ENCODE measurements at places on chromosomes 3 and 15.

DNA sequence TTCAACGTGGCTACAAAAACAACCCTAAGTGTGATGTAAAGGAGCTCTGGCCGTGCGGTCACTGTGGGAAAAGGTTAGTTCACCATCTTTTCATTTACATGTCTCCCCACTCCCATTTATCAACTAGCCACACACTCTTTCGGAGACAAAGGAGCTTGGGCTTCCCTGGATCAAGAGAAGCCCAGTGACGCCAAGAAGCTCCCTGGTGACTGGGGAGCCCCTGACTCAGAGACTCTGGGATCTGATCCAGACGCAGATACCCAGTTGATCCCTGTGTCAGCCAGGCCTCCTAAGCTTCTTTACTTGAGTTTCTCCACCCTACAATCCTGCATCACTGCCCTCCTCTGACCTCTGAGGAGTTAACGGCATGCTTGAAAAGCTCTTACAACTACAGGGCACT lies 43.9 kb downstream of the HEG1 start:
- DNase-seq = no peak

DNA sequence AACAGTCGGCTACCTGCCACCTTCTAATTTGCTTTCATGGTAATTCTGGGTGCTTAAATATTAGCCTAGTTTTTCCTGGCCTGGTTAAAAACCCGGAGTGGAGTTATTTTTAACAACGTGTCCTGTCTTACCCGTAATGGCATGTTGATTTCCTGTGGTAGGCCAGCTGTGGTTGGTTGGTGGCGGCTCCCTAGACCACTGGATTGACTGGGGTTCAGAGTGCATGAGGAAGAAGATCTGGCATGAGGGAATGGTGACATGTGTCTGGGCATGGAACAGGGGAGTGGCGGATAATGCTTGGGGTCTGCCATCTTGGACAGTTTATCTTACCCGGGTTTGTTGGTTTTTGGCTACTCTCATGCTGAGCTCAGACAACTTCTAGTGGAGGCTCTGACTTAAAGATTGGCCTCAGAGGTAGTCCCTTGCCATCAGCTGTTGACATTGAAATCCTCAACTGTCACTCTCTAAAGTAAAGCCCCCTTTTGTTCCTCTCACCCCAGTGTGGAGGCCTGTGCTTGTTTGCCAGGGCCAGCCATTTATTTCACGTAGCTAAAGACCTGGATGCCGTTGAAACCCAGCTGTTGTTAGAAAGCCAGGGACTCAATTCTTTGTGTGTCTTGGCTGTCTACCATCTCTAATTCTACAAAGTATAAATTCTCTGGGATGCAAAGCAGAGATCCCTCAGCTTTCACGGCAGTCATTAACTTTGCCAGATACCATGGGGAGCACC lies 81.6 kb downstream of the DNASE1L3 start:
- no peak for DNase-seq

DNA sequence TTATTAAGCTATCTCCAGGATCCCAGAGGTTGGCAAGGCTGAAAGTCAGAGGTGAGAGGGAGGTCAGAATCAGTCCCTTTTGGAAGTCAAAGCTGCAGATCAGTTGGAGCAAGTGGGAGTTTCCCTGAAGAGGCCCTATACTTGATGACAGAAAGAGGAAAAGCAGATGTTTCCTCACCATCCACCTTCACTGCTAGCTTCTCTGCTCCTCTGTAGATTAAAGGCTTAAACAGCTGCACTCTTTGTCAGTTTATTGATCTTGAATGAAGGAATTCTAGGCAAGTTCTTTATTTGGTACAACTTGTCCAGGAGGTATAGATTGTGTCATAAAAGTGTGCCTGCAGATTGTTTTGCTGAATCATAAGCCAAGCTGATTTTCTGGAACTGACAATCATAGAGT lies 408.2 kb upstream of the TGFBR2 start:
- no peak for DNase-seq

- DNase-seq = no peak
Measured at GRCh38 chr3:62529230-62529629, 155.9 kb upstream of the FEZF2 start.

DNA sequence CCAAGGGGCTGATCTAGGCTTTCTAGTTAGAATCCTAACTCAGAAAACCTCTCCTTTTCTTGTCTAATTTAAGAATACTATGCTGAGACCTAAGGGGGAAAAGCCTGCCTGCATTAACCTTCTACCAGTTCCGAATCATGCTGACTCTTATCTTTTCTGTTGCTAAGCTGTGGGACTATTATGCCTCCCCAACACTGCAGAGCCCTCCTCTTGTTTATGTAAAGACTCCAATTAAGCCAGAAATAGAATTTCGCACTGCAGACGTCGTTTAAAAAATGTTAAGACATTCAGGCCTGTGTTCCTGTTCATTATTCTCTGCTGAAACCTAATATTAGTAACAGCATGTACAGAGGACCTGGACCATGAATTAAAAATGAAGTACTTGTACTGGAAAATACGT lies 310.6 kb upstream of the ATP11B start:
- no peak for DNase-seq

- DNase-seq = no peak
Measured at GRCh38 chr15:40471808-40472150, 995 bp downstream of the CHST14 start.

GRCh38 chr15:51244423-51244869 lies 94.0 kb downstream of the CYP19A1 start:
- no peak for DNase-seq

GRCh38 chr3:162764808-162765071 lies 1268.1 kb downstream of the OTOL1 start:
- DNase-seq = no peak

GRCh38 chr3:107837895-107838612 lies 252.8 kb downstream of the CD47 start:
- DNase-seq = no peak

DNA sequence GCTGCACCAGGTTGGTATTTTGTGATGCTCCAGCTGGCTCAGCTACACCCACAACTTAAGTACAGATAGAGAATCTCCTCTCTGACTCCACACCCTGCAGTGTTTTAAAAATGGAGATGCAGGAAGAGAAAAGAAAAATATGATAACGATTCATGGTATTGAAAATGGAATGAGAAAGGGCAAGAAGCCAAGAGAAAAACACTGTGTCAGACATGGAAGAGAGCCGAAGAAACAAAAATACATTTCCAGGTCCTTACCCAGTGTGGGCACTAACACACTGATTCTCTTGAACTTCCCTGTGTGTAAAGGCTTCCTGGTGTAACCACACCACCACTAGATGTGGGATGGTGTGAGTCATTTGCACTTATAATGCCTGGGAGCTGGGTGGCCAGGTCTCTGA lies 93.1 kb downstream of the GMPS start:
- no peak for DNase-seq

DNA sequence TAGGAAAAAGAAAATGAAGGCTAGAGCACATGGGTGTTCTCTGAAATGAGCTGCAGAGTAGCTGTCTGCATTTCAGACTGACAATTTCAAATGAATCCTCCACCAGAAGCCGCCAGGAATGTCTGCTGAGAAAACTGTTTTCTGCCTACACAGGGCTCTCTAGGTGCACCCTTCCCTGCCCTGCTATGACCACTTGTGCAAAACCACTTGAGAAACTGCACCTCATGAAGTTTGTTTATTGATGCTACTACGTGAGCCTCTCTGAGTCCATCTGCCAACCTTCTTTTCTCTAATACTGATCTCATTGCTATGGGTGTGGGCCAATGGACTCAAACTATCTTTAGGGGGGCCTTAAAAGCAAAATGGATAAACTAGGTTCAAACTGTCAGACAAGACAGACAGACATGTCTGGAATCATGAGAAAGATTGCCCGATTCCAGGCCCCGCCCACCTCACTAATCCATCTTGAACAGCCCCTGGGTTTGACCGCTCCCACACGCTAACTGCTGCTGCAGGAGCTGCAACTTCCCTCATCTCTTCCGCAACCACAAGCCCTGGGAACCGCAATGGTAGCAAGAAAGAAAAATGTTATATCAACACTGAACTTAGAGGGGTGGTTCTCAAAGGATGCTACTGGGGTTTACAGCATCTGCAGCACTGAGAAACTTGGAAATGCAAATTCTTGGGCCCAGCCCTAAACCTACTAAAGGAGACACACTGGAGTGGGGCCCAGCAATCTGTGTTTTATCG lies 9.0 kb upstream of the CD47 start:
- no peak for DNase-seq

DNA sequence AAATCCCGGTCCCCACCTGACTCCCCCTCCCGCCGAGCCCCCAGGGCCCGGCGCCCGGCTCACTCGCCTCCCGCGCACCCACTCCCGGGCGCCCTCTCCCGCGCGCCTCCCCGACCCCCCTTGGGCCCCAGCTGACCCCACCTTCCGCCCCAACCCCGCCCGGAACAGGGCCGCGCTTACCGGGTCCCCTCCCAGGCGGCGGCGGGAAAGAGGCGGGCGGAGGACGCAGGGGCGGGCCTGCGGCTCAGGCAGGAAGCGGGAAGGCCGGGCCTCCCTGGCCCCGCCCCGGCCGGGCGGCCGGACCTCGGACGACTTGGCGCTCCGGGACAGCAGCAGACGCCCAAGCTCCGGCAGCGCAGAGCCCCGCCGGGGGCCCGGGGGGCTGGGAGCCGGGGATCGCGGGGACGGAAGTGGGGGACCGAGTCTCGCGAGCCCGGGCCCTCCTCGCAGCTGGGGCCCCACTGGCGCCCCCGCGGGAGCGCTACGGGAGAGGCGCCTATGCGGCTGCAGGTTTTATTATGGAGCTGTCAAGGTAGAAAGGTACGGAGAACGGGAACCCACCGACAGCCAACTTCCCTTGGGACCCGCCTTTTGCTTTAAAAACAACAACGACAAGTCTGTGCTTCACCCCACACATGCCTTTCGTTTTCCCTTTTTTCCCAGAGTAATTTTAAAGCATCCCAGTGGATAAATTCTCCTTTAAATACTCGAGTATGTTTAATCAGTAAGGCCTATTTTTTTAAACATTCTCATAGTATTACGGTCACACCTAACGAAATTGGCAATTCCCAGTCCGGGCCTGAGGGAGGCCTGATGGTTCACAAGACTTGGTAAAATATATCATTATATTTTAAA lies at the start of gene SLC41A3:
Gene SLC41A3, minus strand, starts transcription at position 212 of the 855 bp plus-strand sequence. CDS start 15,905 bp downstream, outside the sequence.
- peak; percentile 85 for DNase-seq

DNA sequence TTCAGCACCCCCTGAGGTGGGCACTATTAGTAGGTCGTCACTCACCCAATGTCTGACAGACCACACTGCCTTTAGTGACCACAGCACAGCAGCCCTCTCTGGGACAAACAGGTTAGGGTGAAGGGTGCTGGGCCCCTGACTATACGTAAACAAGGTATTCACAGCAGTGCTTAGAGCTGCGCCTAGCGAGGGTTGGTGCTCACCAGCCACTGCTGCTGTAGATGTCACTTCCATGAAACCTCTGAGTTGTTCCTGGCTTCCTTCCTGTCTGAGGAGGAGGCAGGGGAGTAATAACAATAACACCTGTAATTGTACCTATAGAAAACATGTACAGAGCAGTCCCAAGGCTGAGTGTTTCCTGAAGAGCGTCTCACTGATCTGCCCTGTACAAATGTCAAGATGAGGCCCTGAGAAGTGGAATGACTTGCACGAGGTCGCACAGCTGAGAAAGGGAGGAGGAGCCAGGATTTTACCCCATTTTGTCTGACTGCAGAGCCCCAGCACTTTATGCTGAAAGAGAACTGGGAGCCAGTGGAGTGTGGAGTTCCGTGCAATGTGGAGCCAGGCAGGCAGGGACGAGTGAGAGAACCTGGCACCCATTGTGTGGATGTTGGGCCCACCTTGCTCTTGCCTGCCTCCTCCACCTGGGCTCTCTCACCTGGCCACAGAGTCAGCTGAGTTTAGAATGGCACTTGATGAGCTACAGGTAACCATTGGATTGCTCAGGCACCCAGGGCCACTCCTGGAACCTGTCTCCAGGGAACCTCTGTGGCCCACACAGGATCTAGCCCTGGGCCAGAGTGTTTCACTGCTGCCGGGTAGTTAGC lies 93.8 kb downstream of the DNAJB8 start:
- DNase-seq = no peak

GRCh38 chr15:25773248-25773647 lies 89.9 kb downstream of the ATP10A start:
- DNase-seq = no peak

GRCh38 chr15:90400759-90401314 lies 12.8 kb downstream of the IQGAP1 start:
- DNase-seq = peak; percentile 88

GRCh38 chr3:90145094-90145860 lies 1037.9 kb downstream of the EPHA3 start:
- no peak for DNase-seq

DNA sequence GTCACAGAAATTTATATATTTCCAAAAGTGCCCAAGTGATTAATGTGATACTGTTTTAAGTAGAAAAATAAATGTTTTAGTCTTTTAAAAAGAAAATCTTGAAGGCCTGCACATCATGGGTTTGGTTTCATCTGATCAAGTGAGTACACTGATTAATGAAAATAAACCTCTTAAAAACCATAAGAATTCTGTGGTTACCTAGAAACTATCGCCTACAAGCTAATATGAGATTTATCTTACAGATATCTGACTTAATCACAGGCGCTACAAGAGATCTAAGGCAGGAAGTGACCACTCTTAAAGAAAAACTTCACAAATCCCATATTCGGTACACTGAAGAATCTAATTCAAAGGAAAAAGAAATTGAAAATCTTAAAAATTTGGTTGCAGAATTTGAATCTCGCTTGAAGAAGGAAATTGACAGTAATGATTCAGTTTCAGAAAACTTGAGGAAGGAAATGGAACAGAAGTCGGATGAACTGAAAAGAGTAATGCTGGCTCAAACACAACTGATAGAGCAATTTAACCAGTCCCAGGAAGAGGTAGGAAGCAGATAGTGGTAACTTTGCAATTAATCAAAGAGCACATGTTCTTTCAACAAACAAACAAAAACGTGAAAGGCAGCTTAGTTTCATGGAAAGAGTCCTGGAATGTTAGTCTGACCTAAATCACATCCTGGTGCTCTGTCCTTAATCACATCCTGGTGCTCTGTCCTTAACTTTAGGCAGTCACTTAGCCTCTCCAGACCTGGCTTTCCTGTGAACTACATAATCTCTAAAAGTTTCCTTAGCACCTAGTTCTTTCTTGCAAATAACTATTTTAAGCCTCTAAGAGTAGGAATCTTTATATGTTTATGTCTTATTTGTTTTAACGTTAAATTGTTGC lies 131.8 kb downstream of the CCNL1 start:
- DNase-seq = no peak

Measured in CD4-positive, alpha-beta memory T cell (primary cell).